Cardiac atrium fibroblast (primary cell): ENCODE measurements at places on chromosomes 6 and 20. TPM values are rescaled to one million over a fixed set of nuclear protein-coding genes. Genes with fewer than 3 reads are reported as not detected.

The PDRG1 gene
- 8.4 and 11.0 TPM in 2 replicates for total RNA-seq

The REV3L gene
- total RNA-seq: 26.0 and 39.4 TPM in 2 replicates

The HLA-DRB1 gene
- not detected in 2 replicates for total RNA-seq

The ENPP1 gene
- 0.81 and 1.6 TPM in 2 replicates for total RNA-seq

The TOX2 gene
- 9.2 and 17.9 TPM in 2 replicates for total RNA-seq

The RAB32 gene
- total RNA-seq: 67.9 and 78.9 TPM in 2 replicates

The CENPW gene
- 0.72 and 2.6 TPM in 2 replicates for total RNA-seq

The TBX18 gene
- total RNA-seq: 45.5 and 52.2 TPM in 2 replicates

The ADGRF5 gene
- total RNA-seq: 3.4 and 7.9 TPM in 2 replicates

The PNLDC1 gene
- total RNA-seq: not detected in 2 replicates

The HLA-DQB2 gene
- total RNA-seq: not detected in 2 replicates
